ENCODE measurements at places on chromosomes 5 and 9.

DNA sequence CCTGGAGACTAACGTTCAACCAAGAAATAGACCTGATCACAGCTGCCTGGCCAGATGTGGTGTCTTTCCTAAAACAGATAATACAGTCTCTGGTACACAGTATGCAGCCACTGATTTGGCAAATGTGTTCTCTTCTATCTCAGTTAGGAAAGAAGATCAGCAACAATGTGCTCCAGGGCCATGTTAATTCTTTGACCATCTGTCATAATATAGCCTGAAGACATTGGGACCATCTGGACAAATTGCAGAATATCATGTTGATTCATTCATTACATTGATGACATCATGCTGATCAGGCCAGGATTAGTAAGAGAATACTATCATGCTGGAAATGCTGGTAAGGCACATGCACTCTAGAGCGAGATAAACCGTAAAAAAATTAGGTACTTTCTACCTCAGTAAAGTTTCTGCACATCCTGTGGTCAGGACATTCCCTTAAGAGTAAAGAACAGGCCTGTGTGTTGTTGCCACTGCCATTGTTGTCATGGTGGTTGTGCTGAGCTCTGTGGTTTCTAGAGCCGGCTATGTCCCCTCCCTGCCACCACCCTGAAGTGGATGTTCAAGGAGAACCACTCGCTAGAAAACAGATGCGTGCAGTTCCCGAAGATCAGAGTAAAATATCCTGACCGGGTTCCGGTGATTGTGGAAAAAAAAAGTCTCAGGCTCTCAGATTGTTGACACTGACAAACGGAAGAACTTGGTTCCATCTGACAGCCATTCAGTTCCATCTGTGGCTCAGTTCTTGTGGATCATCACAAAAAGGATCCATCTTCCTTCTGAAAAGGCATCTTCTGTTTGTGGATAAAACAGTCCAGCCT, 6.4 kb upstream of the JMY start:
- no peak for DNase-seq

DNA sequence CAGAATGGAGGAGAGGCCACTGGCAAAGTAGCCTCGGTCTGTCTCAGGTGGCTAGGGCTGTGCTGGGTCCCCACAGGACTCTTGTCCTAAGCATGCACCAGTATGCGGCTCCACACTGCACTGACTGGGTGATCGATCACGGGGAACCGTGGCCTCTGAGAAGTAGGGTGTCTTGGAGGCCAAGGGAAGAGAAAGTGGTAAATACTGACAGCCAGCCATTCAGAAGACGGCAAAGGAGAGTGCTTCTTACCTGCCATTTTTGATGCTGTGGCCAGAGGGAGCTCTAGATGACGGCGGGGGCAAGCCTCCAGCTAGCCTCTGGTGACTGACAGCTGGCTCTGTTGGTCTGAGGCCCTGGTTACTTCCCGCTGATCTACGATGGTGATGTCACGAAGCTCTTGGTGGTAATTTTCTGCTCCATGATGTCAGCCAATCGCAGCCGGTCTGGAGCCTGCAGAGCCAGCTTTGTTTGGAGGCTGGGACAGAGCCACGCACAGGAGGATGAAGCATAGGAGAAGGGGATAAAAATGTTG, 40.4 kb upstream of the GADD45G start:
- DNase-seq: peak; percentile 87

DNA sequence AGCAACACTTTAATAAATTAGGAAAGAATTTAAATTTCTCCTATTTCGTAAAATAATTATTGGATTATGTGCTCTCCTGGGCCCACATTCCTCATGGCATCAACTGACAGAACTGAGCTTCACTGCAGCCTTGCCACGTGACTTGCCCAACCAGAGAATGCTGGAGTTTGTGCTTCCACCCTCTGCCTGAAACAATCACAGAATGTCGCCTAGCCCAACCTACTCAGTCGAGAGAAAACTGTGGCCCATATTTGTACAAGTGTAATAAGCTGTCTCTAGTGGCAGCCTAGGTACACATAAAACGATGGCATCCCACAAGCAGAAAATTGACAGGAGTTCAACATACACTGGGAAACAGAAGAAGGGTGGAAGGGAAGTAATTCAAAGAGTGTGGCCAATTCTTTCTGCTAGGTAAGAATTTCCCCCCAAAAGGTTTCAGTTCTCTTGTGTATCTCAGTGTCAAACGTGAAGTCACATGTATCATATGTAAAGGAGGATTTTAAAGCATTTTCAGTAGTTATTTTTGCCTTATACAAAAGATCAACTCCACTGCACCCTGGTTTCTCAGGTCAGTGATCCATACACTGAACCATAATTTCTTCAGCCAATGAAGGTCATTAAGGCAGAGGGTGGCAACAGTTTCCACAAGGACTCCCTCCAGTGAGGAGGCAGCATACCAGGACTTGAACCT, 41.7 kb downstream of the ZNF608 start:
- DNase-seq: no peak

DNA sequence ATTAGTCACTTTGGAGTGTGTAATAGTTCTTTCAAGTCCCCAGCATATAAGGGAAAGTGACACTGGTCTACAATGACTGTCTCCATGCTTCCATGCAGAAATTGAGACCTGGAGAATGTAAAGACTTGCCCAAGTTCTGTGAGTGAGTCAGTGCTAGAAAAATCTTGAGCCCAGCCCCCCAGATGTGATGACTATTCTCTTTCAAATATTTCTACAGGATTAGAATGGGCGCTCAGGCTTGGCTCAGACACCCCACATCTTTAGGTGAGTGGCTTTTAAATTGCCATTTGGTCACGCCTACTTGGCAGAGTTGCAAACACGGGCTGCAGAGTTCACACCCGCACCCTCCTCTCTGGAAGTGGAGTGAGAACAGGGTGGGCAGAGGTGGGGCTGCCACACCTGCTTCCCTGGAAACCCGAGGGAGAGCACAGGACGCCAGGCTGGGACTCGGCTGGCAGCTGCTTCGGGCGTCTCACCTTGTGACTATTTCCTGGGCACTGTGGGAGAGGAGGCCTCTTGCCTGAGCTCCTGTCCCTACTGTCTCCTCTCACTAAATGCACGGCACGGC, 37.6 kb downstream of the ROPN1L start:
- peak; percentile 76 for DNase-seq

DNA sequence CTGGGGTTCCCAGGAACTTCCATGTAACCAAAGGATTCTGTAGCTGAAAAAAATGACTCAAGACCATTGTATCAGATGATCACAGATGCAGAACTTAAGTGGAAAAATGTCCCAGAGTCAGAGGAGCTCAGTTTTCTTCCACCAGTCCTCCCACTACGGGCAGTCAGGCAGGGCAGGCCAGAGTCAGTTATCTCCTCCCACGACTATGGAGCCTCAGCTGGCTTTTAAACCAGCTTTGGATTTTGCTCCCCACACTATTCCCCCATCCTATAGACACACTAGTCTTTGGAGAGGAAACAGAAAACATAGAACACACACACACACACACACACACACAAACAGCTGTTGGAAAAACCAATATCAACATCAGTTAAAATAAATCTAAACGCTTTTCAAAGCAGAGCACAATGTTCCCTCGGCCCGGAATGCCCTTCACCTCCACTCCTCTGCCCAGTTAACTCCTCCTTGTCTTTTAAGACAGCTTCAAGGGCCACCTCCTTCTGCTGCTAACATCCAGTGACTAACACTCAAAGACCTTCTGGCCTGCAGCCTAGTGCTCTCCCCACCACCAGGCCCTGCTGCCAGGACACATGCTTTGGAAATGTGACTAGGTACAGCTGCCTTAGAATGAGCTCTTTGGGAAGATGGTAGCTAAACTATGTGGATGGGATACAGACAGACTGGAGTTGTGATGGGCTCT, 56.8 kb downstream of the NIPAL4 start:
- peak; percentile 62 for DNase-seq

GRCh38 chr9:92425474-92425873, 1.2 kb upstream of the OMD start:
- DNase-seq: no peak

- DNase-seq: no peak
Measured at GRCh38 chr5:100970646-100971255, 67.7 kb upstream of the ST8SIA4 start.

- no peak for DNase-seq
Measured at GRCh38 chr5:64125521-64125920, 40.1 kb upstream of the RNF180 start.

Measured in islet precursor cell (in vitro differentiated cells).